ENCODE measurements at places on chromosomes 2 and 18.
A peak's percentile ranks its signal among the peaks of the same experiment; 100 is the strongest.

DNA sequence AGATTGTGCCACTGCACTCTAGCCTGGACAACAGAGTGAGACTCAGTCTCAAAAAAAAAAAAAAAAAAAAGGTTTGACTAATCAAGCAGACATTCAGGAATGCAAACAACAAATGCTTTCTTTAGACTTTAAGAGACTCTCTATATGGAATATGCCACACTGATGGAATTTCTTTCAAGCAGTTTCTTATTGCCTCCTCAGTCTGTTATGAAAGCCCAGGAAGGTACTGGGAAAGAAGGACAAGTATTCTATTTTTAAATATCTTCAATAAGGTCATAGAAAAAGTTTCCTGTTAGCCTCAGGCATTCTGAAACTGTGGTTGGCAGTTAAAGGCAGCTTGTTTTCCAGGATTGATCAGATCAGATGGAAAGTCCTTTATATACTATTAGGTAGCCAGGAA is 241.6 kb downstream of the PIK3C3 start:
- DNase-seq = no peak

DNA sequence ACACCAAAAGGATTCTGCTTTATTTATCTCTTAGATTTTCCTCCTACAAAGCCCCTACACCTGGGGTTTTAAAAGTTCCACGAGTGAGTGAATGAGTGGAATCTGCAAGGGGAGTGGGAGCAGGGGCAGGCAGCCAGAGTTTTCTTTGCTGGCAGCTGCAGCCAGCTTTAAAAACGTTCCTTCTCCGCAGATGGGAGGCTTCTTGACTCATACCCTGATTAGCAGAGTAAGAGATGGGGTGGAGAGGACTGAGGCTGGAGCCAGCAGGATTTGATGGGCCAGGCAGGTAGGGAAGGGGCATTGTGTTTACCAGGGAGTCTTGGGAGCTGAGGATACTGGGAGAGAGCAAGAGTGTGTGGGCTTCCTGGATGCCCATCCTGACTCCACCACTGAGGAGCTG is 99.6 kb upstream of the TNP1 start:
- no peak for DNase-seq

GRCh38 chr2:2876331-2877221 is 501.0 kb downstream of the EIPR1 start:
- DNase-seq = no peak

DNA sequence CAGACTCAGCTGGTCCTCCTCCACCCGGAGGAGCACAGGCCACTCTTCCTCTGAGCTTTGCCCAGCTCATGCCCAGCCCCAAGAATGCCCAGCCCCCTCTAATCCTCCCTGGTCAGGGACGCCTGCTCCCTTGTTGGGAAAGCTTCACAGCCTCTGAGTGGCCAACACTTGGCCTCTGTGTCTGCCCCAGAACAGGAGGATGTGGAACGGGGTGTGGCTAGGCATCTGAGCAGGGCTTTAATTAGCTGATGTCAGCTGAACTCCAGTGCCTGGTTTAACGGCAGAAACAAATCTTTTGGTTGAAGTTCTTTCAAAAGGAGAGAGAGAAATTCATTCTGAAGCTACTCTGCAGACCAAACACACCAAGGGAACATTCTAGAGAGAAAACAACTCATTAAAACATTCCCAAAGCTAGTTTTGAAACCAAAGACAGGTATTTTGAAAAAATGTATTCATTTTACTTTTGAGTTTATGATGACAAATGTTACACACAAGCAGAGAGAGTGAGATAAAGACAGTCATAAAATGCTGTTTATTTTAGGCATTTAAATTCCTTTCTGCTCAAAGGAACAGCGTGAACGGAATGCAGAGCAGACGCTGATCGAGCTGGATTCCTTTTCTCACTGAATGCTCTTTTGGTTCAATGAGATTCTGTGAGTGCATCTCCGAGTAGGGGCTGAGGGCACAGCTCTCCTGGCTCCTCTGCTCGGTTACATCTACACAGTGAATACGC is 63.8 kb downstream of the RTP5 start:
- DNase-seq = peak; percentile 16

DNA sequence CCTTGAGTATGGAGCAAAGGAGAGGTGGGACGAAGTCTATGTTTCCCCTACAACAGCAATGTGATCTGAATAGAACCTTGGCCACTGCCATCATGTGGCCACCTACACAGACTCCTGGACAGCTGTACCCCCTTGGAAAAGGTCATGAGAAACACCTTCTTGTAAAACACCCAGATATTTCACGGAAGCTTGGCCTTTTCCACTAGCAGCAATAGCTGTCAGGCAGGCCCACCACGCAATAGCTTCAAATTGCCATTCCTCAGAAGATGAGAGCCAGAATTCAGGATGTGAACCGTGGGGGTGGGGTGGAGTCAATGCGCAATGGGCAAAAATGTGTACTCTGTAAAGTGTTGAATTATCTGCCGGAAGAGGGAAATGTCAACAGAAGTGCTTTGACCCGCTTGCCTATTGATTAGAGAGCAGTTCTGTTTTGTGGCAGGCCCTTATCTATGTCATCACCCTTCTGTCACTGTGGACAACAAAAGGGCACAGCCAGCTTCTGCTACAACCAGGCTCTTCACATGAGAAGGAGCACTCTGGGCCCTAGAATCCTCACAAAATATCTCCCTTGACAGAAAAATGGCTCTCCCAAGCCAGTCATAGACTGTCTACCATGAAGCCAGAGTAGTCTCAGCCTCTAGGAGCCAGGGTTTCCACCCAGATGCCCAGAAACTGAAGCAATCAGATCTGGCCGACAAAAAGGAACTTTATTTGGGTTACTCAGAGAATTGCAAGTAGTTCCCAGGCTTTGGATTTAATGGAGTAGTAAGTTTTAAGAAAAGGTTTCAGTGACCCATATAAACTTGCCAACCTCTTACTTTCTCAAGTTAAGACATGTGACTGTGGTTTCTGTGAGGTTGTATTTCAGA is 9.5 kb downstream of the INPP1 start:
- DNase-seq = no peak
